Occipital lobe (tissue), 3 donors: ENCODE measurements at places on chromosomes 11 and 22.

DNA sequence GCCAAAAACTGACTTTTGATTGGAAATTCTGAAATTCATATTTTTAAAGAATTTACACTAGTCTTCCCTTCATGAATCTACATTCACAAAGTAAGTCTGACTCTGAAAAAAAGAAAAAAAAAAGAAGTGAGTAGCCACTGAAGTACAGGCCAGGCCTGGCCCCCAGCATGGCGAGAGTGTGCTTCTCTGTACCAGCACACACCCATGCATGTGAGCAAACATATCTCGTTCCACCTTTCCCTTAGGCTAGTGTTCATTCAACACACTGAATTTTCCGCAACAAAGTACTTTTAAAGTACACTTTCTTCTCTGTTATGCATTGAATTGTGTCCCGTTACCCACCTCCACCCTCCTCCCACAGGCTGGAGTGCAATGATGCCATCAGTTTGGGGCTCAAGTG, 4.5 kb downstream of the C11orf16 start:
- no peak for DNase-seq

GRCh38 chr11:99534812-99535211, 514.1 kb downstream of the CNTN5 start:
- no peak for DNase-seq

DNA sequence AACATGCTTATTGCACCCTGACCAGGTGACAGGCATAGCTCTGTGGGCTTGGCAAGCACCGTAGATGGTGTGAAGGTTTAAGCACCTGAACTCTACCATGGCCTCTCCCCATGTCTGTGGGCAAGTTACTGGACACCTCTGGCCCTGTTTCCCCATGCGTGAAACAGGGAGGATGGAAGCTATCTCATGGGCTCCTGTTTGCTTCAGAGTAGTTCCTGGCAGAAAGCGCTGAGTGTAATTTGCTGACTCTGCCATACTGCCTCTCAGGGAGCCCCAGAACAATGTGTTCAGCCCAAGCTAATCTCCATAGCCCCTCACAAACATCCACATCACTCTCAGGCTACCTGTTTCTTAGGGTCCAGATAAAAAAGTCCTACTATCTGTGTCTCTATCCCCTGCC, 2.4 kb downstream of the CBX6 start:
- no peak for DNase-seq

GRCh38 chr11:47908198-47908597, 60.0 kb upstream of the NUP160 start:
- DNase-seq = no peak

- DNase-seq = no peak
Observed at GRCh38 chr11:92045301-92045700, 179.3 kb upstream of the FAT3 start.

GRCh38 chr11:111966678-111967077, 29.5 kb downstream of the DIXDC1 start:
- DNase-seq = no peak

DNA sequence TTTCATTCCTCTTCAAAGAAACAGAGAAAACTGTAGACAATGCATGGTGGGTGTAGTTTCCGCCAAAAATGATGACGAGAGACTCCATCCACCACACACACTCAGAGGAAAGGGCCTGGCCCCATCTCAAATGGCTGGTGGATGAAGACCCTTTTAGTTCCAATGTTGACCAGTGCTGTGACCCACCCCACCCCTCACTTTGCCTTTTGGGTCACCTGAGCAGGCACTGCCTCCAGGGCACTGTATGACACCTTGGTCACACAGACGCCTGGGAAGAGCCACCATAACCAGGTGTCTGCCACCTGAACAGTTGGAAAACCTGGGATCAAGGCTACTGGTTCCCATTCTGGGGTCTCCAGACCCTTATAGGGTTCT, 121.3 kb downstream of the MPPED1 start:
- no peak for DNase-seq

DNA sequence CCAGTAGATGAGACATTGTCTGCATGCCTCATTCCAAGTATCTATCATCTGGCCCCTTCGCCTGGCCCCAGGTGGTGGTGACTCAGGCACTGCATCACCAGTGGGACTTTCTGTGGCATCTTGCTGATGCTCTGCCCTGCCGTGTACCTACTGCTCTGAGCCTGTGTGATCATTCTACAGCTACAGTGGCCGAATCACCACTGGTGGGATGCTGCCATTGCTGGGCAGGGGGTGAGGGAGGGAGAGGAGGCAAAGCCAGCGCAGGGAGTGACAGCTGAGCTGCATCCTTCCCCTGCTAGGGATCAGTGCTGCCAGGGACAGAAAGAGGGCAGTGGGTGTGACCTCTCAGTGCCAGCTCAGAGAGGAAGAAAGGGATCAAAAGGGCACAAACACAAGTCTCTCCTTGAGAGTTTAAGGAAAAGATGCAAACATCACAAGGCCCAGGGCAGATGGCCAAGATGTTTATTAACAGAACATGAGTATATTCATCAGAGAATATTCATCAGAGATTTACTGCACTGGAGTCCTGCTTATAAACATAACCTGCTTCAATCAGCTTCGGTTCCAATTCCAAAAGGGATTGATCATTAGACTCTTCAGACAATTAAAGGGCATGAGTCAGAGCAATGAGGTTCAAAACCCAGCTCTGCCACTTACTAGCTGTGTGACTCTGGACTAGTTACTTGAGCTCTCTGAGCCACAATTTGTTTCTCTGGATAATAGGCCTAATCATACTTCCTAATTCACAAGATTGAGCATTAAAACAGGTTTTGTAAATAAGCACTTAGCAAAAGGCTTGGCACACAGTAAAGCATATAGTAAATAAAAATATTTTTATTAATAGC, 109.8 kb downstream of the NAT10 start:
- no peak for DNase-seq
